ENCODE measurements at places on chromosomes 3 and 15.

DNA sequence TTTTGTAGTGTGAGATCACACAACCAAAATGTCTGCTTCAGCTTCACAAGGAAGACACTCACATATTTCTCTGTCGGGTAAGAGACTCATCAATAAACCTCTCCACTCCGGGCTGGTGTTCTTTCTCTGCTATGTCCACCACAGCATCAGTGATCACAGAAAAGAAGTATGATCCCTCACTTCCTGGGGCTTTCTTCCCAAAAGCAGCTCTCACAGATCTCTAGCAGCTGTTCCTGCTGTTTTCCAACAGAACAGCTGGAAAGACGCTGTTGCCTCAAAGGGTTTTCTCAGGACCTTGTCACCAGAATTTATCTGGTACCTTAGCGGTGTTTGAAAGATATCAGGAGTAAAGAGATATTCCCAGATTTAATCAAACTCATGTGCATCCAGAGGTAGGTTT, 46.4 kb downstream of the GATM start:
- no peak for DNase-seq

- DNase-seq: no peak
Measured at GRCh38 chr15:85615930-85616329, 178.8 kb downstream of the KLHL25 start.

GRCh38 chr3:9147215-9147895, 102.1 kb downstream of the SRGAP3 start:
- DNase-seq: no peak

DNA sequence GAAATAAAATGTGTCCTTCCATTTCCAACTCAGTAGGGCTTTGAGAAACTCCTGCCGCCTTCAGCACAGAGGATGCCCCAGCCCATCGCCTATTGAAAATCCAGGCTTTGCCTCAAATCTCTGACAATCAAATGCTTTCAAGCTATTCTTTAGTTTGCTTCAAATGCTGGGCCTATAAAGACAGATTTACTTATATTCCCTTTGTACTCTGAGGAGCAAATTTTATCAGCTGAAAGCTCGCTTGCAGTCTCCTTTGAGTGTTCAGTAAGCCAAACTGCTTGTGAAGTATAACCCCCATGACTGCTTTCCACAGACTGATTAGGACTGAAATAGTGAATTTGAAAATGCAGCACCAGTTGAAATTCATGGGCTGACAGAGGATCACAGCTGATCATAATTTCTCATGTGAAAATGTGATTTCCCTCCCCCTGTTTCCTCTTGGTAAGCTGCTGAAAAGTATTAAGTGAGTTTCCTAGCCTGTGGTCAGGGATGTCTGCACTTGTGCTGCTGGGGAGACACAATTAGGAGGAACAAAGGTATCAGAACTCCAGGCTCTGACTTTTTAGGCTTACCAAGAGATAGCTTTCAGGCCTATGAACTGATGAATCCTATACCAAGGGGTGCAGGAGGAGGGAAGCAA, 563.4 kb upstream of the TGFBR2 start:
- DNase-seq: no peak

- DNase-seq: no peak
Measured at GRCh38 chr15:58463815-58464650, 32.2 kb downstream of the LIPC start.

DNA sequence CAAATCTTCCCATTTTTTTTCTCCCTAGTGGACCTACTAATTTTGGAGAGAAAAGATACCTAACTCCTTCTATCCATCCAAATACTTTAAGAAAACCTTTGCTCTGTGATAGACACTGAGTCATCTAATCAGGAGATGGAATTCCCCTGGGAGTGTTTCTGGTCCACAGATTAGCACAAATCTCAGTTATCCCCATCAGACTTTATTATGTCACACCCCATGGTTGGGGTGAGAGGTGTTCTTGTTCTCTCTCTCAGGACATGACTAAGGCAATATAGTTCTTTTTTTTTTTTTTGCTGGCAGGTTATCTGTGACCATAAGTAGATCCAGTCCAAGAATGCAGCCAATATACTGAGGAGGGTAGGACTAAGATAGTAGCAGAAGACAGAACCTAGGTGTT, 15.8 kb downstream of the SLC9A9 start:
- DNase-seq: no peak

- no peak for DNase-seq
Measured at GRCh38 chr15:32819448-32819847, 101.6 kb downstream of the GREM1 start.

- DNase-seq: no peak
Measured at GRCh38 chr3:160150066-160150465, 75.2 kb upstream of the C3orf80 start.

- no peak for DNase-seq
Measured at GRCh38 chr3:46681856-46682540, 11.5 kb downstream of the ALS2CL start.
